ENCODE measurements at places on chromosomes 5 and 9. TPM values are rescaled to one million over a fixed set of nuclear protein-coding genes. Genes with fewer than 3 reads are reported as not detected.

DNA sequence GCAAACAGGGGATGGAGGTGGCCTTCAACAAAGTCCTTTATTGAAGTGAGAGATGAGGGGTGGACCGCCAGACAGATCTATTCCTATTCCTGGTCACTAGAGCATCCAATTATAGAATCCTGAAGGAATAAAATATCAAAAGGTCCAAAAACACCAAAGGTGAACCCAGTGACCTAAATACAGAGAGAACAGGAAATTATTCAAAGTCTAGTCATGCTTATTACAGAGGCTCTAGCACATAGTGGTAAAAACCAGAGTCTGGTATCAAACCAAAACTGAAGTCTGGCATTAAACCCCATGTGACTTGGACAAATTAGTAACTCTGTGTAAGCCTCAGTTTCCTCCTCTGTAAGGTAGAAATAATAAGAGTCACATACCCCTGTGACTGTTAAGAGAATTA lies 100.5 kb upstream of the SNX2 start:
- no peaks in the 10 kb centered on the region for H3K27me3 ChIP-seq
- no peaks in the 10 kb centered on the region for H3K36me3 ChIP-seq
- H3K27ac ChIP-seq: no peak overlapping the region
- DNase-seq: no peak
- H3K4me1 ChIP-seq: peaks cover 19% of the 10 kb centered on the region

The CDH9 gene
- not detected for polyA plus RNA-seq

DNA sequence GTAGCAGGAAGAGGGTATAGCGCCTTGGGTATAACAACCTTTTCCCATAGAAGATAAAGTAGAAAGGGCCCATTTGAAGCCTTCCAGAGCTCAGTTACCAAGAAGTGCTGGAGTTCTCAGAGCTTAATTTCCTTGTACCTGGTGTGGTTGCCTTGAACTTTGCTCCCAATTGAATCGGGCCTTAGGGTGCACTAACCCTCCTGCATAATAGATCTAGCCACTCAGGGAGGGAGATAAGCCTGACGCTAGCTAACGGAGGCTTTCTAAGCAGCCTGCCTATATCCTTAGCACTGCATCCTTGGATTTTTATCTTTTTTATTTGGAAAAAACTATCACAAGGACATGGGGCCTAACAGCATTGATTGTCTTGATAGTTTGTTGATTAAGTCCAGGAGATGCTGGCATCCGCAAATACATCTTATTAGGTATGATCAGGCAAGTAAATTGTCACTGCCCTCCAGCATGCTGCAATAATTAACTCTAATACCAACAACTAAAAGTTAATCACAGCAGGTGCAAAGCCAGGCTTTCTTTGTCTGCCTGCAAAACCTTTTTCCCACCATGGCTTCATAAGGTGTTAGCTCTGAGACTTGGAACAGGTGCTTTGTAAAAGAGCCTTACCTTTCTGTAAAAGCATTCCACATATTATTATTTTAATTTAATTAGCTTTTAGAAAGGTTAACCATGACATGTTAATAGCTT lies 199.4 kb downstream of the SREK1 start:
- no peak overlapping the region for H3K27ac ChIP-seq
- H3K36me3 ChIP-seq: no peaks in the 10 kb centered on the region
- DNase-seq: no peak
- no peaks in the 10 kb centered on the region for H3K4me1 ChIP-seq
- peaks cover 21% of the 10 kb centered on the region for H3K27me3 ChIP-seq

- H3K4me3 ChIP-seq: no peak overlapping the region
- H3K36me3 ChIP-seq: no peaks in the 10 kb centered on the region
- H3K27me3 ChIP-seq: peaks cover 54% of the 10 kb centered on the region
- no peak overlapping the region for H3K27ac ChIP-seq
- DNase-seq: no peak
Measured at GRCh38 chr5:150214289-150214688, 24.4 kb downstream of the SLC6A7 start.
